ENCODE measurements at places on chromosomes 7 and 10.

DNA sequence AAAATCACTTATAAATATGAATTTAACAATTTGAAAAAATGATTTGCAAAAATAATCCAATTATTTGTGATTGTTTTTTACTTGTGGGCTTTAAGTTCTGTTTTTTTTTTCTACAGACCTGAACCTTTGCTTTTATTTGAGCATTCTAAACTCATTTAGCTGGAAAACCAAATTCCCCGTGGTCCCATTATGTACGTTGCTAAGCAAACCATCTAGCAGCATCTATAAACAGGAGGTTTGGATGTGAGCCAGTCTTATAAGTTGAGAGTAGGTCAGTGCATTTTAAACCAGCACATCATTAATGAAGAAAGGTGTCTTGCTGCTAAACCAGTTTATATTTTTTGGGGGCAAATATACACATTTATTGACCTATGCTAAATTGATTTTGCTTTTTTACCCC, 77.3 kb downstream of the LRRN3 start:
- no peak for DNase-seq

- DNase-seq: peak; percentile 49
Measured at GRCh38 chr10:110568055-110568735, 700 bp downstream of the SMC3 start.

GRCh38 chr10:1410469-1411395, 326.6 kb downstream of the ADARB2 start:
- DNase-seq: no peak

GRCh38 chr10:104617831-104618230, 23.3 kb upstream of the SORCS3 start:
- no peak for DNase-seq

- DNase-seq: no peak
Measured at GRCh38 chr7:43640679-43641078, 57.8 kb downstream of the STK17A start.

- no peak for DNase-seq
Measured at GRCh38 chr10:77386365-77386764, 251.2 kb downstream of the KCNMA1 start.

DNA sequence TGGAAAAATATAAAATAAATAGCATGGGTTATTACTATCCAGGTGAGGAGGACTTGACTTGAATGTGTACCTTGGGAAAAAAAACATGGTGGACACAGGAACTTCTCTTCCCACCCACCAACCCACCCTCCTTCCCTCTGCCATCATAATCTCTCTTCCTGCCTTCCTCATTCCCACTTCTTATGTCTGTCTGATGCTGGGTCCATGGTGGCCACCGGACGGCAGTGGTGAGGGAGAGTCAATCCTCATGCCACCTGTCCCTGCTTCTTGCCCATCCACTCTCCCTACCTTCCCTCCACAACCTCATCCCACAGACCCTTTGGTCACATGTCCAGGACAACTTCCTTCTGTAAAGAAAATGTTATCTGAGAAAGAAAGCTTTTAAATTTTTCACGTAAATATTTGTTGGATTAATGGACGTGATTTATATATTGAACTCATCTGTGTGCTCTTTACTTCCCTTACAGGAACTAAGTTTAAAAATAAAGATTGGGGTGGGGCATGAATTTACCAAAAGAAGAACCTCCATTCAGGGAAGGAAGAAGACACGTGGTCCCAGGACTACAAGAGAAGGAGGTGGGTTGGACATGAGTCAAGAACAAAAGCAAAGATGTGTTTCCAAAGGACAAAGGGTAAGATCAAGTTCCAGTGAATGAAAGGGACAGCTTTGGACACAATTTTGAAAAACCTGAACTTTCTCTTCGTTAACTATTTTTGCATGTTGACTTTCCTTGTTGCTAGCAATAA, 104.5 kb downstream of the PIP4K2A start:
- DNase-seq: no peak

DNA sequence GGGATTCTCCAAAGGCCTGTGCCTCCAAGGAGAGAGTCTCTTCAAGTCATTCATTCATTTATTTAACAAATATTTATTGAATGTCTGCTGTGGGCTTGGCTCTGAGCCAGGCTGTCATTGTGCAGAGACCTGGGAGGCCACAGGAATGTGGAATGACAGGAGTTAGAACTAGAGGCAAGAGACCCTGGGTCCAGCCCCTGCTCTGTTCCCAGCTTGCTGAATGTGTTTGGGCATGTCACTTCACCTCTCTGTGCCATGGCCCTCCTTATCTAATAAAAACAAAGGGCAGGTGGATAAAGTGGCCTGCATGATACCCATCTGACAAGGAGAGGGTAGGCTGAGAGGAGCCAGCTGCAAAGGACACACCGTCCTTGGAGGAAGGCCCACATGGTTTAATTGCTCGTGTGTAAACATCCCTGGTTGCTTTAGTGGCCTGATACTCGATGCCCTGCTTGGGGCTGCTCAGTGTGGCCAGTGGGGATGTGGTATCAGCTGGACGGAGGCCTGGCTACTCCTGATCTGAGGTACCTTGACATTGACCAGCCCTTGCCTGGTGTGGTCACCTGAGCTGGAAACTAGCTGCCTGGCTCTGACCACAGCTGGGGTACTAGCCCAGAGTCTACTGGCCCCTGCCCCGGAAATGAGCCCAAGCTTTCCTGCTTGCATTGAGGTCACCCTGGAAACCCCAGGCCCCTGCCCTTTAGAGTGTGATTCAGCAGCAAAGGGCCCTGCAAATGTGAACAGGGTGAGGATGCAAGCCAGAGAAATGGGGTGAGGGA, 116.2 kb downstream of the CDH23 start:
- no peak for DNase-seq

DNA sequence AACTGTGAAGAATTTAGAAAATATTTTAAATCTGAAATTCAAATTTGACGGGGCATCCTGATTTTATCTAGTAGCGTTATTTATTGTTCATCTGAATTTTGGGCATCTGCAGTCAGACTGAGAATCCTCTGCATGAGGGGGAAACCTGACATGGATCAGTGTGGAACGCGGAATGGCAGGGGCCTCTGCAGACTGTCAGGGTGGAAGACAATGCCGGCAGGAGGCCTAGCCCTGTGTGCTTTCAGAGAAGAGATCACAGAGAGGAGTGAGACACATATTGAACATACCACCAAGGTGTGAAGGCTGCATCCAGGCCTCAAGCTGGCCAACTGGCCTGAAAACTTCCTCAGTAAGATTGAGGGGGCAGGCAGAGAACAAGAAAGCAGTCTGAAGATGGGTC, 921.1 kb upstream of the GHITM start:
- DNase-seq: no peak

Measured in central memory CD4-positive, alpha-beta T cell (primary cell).